ENCODE measurements at places on chromosomes 6 and 20.

DNA sequence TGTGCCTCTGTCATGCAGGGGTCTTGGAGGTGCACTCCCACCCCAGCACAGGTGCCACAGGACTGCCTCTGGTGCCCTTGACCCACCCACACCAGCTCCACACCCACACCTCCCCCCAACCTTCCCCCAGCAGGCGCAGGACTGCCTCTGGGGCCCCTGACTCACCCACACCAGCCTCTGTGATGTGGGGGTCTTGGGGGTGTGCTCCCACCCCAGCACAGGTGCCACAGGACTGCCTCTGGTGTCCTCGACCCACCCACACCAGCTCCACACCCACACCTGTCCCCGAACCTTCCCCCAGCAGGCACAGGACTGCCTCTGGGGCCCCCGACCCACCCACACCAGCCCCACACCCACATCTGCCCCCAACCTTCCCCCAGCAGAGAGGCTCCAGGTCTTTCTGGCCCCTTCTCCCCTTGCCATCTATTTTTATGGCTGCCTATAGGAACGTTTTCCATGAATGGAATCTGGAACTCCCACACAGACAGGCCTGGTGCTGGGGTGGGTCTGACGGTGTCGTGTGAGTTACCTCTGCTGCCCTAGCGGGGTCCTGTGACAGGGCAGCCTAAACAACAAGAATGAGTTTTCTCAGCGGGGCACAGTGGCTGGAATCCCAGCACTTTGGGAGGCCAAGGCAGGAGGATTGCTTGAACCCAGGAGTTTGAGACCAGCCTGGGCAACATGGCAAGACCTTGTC, 23.5 kb downstream of the SLC17A9 start:
- DNase-seq = no peak

DNA sequence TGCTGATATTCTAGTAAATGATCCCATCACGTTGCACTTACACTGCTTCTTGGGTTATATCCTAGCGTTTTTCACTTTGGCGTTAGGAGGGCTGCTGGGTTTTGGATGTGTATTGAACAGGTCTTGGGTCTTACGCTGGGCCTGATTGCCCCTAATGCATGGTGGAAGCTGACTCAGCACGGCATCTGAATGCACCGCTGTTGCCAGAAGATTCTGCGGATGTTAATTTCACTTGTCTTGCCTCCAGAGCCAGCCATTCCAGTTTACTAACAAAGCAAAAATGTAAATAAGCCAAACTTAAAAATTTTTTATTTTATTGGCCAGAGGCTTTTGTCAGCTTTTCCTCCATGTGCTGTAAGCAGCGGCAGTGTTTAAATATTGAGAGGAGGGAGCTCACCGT, 233.5 kb downstream of the TMEM242 start:
- DNase-seq = no peak

DNA sequence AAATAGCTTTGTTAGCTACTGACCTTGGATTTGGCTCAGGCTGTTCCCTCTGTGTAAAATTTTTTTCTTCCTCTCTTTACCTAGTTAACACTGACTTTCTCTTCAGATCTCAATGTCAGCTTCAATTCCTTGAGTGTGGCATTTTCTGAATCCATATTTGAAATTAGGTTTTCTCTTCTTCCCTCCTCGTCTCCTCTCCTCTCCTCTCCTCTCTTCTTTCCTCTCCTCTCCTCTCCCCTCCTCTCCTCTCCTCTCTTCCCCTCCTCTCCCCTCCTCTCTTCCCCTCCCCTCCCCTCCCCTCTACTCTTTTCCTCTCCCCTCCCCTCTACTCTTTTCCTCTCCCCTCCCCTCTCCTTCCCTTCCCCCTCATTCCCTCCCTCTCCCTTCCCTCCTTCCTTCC, 453.3 kb downstream of the BMP2 start:
- no peak for DNase-seq

GRCh38 chr6:155235087-155235486, 28.7 kb upstream of the CLDN20 start:
- no peak for DNase-seq

- DNase-seq = no peak
These were observed 105.8 kb downstream of the SLX4IP start for GRCh38 chr20:10540636-10541493.

- no peak for DNase-seq
These were observed 15.4 kb downstream of the FIG4 start for GRCh38 chr6:109706513-109706912.

Data from mucosa of gallbladder (tissue), 1 donor.